ENCODE measurements at places on chromosomes 6 and 20. TPM values are rescaled to one million over a fixed set of nuclear protein-coding genes. Genes with fewer than 3 reads are reported as not detected.

Gene SIRPG
- 9.3 TPM for total RNA-seq

GRCh38 chr20:61249626-61250025 lies 2.4 kb upstream of the CDH4 start:
- no peak overlapping the region for H3K27ac ChIP-seq
- DNase-seq, result no peak
- H3K4me3 ChIP-seq, result no peak overlapping the region
- no peaks in the 10 kb centered on the region for H3K4me1 ChIP-seq

DNA sequence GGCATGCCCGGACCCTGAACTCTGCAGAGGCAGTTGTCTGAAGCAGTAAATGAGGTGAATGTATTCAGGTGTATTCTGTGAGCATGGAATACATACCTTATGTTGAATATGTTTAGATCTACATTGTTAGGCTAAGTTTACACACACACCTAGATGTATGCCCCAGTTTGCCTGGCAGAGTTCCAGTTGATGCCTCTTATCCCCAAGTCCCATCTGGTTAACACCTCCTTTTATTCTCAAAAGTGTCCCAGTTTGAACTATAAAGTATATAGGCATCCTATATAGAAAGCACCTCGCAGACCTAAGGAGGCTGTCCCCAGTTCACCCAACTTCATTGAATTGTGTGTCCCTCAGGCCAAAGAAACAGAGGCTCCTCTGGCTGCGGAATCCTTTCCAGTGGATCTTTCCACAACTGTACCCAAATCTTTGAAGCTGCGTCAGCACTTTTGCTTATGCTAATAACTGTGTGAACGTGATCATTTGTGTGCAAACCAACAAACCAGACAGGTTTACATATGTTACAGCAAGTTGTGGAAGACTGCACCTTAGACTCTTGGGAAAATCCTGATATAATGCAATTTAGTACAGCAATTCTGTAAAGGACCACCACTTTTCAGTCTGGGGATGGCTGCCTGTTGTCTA lies 4.8 kb upstream of the DHX35 start:
- no peaks in the 10 kb centered on the region for H3K36me3 ChIP-seq
- H3K4me1 ChIP-seq, result peaks cover 6% of the 10 kb centered on the region
- no peak overlapping the region for H3K27ac ChIP-seq
- no peak overlapping the region for H3K4me3 ChIP-seq

- peak overlapping the region; percentile 63 for H3K27ac ChIP-seq
- H3K4me3 ChIP-seq, result peak overlapping the region; percentile 52
- peak; percentile 62 for DNase-seq
- H3K27me3 ChIP-seq, result no peaks in the 10 kb centered on the region
- H3K4me1 ChIP-seq, result peaks cover 37% of the 10 kb centered on the region
Measured at GRCh38 chr20:62953839-62954703, 1.6 kb downstream of the SLC17A9 start.

Data from CD8-positive, alpha-beta memory T cell (primary cell).